ENCODE measurements at places on chromosomes 2 and 18.

DNA sequence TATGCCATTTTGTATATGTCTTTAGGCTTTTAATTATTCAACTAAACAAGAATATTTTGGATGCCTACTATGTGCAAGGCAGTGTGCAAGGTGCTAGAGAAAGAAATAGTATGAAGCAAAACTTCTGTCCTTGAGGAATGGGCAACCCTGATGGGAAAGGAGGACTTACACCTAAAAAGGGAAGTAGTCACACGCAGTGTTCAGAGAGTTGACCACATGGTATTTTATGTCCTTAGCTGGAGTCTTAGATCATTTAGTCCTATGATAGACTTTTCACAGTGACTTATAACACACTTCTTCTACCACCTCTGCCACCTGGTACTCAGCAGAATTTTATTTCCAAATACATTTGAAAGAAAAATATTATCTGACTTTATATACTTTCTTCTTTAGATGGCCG is 291.6 kb downstream of the PLCL1 start:
- no peak for DNase-seq

- no peak for DNase-seq
Observed at GRCh38 chr18:61738488-61738887, 154.3 kb downstream of the RNF152 start.

GRCh38 chr18:72181241-72181764 is 362.8 kb downstream of the CBLN2 start:
- peak; percentile 96 for DNase-seq

- no peak for DNase-seq
Observed at GRCh38 chr18:39958876-39959275, 1996.2 kb upstream of the PIK3C3 start.

- DNase-seq = no peak
Observed at GRCh38 chr2:84958135-84959059, 12.6 kb upstream of the KCMF1 start.

- DNase-seq = no peak
Observed at GRCh38 chr2:108385411-108386071, 7.8 kb downstream of the SULT1C4 start.

DNA sequence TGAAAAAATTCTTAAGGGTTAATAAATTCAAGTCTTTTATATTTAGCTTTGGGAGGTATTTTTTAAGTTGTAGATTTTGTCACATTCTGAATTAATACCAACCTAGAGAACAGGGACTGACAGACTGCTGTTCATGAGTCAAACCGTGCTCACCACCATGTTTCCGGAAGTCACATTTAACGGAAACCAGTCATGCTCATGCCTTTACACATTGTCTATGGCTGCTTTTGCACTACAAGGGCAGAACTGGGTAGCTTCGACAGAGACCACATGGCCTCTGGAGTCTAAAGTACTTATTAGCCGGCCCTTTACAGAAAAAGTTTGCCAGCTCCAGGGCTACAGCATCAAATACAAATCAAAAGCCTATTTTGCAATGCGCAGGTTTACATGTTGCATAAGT is 33.3 kb downstream of the LONRF2 start:
- no peak for DNase-seq

GRCh38 chr2:162963156-162963555 is 124.6 kb upstream of the KCNH7 start:
- no peak for DNase-seq

DNA sequence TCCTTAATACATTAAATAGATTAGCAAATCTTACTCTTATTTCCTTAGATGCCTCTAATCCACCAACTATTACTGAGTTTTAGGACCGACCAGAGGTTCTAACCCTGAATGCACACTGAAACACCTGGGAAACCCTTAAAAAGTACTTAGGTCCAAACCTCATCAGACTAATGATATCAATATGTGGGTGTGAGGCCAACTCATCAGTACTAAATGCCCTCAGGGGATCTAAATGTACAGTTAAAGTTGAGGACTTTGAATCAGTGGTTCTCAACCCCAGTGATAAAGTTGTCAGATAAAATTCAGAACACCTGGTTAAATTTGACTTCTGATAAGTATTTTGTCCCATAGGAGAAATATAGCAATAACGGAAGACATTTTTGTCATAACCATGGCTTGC is 20.9 kb downstream of the MMADHC start:
- no peak for DNase-seq

- no peak for DNase-seq
Observed at GRCh38 chr18:6606411-6607085, 123.0 kb upstream of the ARHGAP28 start.

DNA sequence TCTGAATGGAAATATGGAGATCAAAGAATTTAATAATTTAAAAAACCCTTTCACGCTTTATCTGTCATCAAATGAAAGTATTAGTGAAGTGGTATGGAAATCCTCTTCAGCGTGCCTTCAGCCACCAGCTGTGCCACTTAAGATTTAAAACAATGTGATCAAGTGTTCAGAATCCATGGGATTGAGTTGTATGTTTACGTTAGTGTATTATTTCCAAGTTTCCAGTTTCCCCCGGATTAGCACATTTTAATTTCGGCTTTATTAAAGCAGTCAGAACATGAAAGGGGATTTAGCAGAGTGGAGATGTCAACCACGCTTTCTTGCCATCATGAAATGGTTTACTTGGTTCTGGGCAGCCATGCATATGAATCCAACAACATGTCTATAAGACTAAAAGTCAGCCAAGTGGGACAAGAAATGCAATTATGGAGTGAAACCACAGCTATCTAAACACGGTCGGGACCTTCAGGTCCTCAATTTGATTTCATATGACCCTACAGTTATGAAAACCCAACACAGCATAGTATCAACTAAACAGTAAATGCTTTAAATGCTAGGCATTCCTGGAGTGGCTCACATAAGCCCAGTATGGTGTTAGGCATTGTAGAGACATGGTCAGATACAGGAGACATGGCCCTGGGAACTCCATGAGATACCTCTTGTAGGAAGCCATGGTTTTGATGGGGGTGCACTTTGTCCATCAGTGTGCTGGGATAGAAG is 224.9 kb upstream of the EPAS1 start:
- no peak for DNase-seq

- no peak for DNase-seq
Observed at GRCh38 chr2:160352500-160352899, 141.1 kb downstream of the RBMS1 start.

- DNase-seq = no peak
Observed at GRCh38 chr2:199833525-199833924, 17.5 kb downstream of the FTCDNL1 start.

GRCh38 chr2:238685713-238686112 is 162.2 kb upstream of the TWIST2 start:
- DNase-seq = no peak

DNA sequence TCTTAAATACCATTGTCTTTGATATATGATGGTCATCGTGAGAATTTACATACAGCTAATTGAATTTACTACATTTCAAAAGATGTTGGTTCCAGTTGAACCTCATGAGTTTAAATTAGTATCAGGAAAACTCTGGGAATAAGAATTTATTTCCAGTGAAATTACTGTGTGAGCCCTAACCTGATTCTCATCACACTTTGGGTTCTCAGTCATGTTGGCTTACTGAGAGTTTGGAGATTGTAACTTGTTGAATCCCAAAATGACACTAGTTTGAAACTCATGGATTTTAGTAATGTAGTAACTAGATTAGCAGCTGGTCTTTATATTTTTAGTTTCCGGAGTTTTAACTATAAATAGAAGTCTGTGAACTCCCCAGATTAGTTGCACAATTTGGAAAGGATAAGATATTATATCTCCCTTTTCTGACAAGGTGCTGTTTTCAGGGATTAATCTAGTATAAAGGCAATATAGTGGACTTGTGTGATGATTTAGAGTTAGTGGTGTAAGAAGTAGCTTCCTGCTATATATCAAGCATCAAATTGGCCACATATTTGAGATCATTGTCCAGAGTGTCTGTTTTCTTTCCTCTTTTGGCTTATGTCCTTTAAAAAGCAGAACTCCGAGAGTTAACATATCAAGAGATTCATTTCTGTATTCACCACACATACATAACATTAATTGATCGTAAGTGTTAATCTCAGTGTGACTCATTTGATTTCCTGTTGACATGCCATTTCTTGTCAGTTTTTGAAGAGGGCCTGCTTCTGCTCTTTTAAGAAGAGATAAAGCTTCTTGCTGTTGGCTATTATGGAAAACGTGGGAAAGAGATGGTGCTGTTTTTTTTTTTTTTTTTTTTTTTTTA is 15.7 kb downstream of the NDUFV2 start:
- DNase-seq = no peak

- DNase-seq = no peak
Observed at GRCh38 chr2:160635488-160635887, 141.9 kb upstream of the RBMS1 start.
